ENCODE measurements at places on chromosomes 5 and 9.

GRCh38 chr5:177476531-177477233, 3.2 kb upstream of the DBN1 start:
- no peak for DNase-seq

DNA sequence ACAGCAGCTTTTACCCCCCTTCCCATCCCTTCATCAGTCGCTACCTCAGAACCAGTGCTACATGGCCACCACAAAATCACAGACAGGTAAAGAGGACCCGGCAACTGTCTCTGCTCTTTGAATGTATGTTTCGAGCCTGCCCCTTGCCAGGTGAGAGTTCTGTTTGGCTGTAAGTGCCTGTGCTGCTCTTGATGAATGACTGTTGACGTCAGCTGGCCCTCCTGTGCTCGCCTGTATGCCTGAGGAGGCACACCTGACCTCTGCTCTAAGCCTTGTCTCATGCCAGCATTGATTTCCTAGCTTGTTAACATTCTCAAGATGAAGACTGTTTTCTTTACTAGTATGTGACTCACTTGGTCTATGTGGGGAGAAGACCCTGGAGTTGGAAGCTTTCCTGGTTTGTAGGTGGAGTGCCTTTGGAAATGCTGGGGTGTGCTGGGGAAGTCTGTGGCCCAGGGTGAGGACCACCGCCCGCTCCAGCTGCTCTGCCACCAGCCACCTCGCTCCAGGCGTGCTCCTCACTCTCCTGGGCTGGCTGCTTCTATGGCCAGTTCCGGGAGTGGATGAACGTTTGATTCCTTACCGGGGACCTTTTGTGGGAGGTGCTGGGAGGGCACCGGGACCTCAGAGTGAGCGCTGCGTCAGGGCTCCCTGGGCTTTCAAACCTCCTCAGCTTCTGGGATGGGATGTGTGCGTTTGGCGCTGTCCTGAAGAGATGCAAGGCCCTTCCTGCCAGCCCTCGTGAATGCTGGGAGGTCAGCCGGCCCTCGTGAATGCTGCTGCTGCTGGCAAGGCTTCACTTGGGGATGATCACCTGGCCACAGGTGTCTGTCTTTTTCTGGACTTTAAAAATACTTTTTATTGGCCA, 109.9 kb downstream of the EHMT1 start:
- DNase-seq, result no peak

GRCh38 chr5:68771732-68772131, 322.1 kb upstream of the SLC30A5 start:
- DNase-seq, result no peak

DNA sequence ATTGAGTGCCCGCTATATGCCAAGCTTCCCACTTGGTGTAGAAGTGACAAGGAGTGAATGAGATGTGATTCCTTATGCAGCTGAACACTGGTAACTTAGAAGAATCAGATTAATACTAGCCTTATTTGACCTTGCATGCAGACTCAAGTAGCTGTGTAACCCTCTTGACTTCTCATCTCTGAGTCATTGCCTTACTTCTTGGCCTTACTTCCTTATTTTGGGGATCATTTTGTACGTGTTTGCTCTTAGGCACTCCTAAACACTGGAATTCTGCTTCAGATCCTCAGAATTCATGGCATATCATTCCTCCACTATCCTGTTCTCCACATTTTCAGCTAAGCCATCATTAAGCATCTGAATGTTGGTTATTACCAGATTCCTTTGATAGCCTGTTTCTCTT, 948.9 kb upstream of the ARRDC3 start:
- no peak for DNase-seq

- no peak for DNase-seq
These were observed 180.9 kb downstream of the MED10 start for GRCh38 chr5:6197427-6197826.

DNA sequence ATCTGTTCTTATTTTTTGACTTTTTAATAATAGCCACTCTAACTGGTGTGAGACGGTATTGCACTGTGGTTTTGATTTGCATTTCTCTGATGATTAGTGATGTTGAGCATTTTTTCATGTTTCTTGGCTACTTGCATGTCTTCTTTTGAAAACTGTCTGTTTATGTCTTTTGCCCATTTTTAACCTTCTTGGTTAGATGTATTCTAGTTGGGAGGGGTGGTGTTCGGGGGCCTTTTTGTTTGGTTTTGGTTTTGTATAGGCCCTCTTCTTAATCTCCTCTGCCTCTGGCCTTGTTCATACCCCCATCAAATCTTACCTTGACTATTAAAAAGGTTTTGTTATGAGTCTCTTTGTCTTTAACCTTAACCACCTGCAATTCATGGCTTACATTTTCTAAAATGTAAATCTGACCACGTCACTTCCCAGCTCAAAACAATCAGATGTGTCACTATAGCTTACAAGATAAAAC, 107.8 kb upstream of the NR4A3 start:
- DNase-seq, result no peak

- no peak for DNase-seq
These were observed 123.9 kb upstream of the FER start for GRCh38 chr5:108623826-108624225.

DNA sequence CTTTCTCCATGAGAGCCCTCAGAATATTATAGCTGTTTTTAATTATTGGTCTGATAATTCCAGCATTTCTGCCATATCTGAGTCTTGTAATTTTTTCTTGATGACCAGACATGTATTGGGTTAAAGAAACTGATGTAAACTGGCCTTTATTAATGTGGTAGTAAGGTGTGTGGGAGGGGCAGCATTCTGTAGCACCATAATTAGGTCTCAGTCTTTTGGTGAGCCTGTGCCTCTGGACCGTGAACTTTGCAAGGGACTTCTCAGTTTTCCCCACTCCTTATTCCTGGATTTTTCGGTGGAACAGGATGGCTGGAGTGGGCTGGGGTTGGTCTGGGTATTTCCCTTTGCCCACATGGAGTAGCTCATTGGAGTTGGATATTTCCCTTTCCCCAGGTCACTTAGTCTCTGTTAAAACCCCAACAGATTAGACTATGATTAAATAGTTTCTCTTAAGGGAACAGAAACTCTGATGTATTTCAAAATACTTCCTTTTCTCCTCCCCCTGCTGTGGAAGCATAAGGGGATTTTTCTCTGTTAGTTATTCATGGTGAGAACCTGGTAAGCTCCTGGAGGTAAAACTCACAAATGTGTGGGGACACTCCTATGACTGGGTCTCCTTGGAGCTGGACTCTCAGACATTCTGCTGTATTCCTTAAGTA, 52.4 kb downstream of the FSD1L start:
- no peak for DNase-seq

GRCh38 chr5:67774786-67775185, 440.8 kb upstream of the PIK3R1 start:
- no peak for DNase-seq

DNA sequence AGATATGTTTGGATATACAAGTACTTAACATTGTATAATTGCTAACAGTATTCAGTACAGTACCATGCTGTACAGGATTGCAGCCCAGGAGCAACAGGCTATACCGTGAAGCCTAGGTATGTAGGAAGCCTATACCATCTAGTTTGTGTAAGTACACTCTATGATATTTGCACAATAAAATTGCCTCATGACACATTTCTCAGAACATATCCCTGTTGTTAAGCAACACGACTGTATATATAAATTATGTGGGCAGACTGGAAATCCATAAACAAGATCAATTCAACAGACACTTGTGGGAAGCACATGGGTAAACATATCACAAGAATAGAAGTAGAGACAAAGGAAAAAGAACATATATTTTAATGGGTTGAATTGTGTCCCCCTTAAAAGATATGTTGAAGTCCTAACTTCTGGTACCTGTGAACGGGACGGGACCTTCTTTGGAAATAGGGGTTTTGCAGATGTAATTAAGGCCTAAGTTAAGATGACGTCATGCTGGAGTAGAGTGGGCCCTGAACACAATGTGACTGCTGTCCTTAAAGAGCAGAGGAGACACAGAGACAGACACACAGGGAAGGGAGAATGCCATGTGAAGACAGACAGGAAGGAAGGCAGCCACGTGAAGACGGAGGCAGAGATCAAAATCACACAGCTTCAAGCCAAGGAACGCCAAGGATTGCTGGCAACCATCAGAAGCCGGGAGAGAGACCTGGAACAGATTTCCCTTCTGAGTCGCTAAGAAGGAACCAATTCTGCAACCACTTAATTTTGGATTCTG, 76.3 kb downstream of the SCAI start:
- no peak for DNase-seq

- DNase-seq, result no peak
These were observed 61.4 kb upstream of the ZSWIM6 start for GRCh38 chr5:61270510-61271165.

GRCh38 chr9:22374051-22374450, 72.6 kb upstream of the DMRTA1 start:
- DNase-seq, result no peak

GRCh38 chr5:80609692-80610091, 39.6 kb upstream of the ANKRD34B start:
- no peak for DNase-seq

GRCh38 chr5:1000329-1000728, 8.3 kb upstream of the NKD2 start:
- no peak for DNase-seq

DNA sequence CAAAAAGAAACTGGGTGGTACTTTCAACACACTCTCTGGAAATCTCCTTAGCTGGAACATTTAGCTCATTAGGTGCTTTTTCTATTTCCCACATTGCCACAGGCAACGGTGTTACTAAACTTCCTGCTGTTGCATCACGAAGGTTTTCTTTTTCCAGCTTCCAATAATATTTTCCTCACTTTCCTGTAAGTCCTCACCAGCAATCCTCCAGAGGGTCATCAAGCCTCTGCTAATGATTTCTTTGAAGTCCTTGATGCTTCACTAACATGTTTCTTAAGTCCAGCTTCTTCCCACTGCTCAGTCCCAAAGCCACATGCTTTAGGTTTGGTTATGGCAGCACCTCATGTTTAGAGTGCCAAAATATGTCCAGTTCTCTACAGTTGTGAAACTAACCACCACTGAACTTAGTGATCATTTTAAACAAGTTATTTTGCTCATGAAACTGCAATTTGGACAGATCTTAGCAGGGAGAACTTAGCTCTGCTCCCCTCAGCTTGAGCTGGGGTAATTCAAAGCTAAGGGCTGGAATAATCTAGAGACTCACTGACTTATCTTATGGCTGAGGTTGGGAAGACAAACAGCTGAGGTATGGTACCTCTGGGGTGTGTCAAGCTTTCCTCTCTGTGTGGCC, 39.9 kb upstream of the RETREG1 start:
- DNase-seq, result no peak

DNA sequence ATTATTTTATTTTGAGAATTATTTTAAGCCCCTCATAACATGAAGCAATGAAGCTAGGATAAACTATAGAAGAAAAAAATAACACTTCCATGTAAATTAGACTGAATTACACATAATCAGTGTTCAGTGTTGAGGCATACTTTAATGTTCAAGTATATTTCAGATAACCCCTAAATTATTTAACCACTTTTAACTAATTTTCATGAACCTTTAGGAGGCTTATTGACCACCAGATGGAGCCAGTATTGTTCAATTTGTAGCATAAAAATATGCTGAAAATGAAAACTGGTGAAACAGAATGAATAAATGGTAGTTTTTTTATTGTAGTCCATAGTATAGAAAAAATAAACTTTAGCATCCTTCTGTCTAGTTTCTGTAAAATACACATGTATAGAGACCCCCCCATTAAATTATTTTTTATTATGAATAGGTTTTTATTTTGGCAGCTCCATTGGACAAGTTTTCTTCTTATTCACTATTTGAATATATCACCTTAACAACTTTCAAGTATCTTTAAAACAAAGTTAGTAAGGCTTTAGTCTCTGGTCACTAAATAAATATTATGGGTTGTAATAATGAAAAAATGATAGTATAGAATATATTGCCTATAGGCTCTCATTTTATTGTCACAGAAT, 190.1 kb downstream of the CWC27 start:
- no peak for DNase-seq

DNA sequence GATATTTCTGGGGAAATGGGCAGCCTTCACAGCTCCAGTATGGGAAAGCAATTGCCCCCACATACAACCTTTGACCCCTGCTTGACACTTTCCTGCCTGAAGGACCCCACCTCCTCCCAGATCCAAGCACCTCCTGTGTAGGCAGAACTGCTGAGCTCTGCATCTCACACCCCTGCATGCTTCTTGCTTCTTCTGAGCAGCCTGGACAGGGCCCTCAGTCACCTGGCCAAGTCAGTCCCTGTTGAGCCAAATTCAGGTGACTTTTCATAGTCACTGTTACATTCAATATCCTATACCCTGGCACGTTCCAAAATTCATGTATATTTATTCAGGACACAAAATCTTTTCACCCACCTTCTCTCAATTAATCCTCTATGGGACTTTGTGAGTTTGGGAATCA, 30.4 kb upstream of the CTSL start:
- DNase-seq, result no peak
